ENCODE measurements at places on chromosomes 13 and 19.
A peak's percentile ranks its signal among the peaks of the same experiment; 100 is the strongest.

DNA sequence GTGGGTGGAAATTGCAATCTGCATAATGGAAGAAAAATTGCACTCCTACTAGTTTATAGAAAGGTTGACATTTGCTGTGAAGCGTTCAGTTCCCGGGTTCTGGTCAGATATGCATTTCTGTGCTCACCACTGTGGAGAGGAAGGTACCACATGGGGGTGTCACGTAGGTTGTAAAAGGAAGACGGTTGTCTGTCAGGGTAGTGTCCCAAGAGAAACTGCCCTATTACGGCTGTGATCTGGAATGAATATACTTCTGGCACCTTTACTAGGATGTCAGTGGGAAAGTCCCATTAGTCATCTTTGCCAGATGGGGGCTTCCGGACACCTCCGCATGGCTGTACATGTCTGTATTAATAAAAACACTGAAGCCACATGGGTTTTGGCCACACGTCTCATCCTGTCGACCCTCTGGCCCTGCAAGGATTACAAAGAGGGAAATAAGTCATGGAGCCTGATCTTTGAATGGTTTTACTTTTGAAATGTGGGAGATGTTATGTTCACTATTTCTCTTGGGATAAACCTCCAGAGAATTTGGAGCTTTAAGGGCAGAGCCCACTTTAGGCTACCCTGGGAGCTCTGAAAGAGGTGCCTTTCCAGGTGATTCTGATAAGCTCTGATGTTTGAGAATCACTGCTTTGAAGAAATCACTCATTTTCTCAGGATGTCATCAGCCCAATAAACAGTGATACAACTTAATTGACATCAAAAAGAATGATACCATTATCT, 133.9 kb downstream of the AKAP11 start:
- peak; percentile 6 for DNase-seq

DNA sequence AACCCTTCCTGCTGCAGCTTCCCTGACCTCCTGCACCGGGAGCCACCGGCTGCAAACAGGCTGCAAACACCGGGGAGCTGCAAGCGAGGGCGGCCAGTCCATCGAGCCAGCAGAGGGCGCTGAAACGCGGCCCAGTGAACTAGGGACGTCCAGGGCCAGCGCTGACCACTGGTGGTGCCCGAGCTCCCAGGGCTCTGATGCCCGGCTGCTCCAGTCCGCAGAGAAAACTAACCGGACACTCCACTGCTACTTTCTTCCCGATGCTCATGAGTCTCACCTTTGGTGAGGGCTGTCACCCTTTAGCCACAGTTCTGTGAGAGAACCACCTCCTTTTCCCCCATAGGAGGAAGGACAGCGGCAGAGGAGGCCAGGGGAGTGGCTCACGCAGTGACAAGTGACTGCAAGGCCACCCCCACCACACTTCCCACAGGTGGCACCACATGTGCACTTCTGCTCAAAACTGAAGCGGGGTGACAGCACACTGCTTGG, 82.8 kb upstream of the MTIF3 start:
- DNase-seq: peak; percentile 85

- DNase-seq: peak; percentile 32
These were observed 630 bp downstream of the RAP2A start for GRCh38 chr13:97434397-97435201.

DNA sequence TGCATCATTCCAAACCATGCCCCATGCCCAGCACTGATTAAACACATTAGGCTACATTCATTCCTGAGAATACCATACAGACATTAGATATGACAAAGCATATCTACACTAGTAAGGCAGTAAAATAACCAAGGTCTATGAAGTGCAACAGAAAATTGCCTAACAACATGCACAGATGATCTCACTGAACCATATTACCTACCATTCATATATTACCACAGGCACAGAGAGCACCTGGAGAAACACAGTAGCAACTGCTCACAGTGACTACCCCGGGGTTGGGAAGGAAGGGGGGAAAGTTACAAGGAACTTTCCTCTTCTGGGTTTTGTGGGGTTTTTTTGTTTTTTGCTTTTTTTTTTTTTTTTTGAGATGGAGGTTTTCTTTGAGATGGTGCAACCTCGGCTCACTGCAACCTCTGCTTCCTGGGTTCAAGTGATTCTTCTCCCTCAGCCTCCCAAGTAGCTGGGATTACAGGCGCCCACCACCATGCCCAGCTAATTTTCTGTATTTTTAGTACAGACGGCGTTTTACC, 669.6 kb downstream of the UQCRFS1 start:
- no peak for DNase-seq

- no peak for DNase-seq
These were observed 15.5 kb upstream of the SIGLEC11 start for GRCh38 chr19:49976496-49976895.

DNA sequence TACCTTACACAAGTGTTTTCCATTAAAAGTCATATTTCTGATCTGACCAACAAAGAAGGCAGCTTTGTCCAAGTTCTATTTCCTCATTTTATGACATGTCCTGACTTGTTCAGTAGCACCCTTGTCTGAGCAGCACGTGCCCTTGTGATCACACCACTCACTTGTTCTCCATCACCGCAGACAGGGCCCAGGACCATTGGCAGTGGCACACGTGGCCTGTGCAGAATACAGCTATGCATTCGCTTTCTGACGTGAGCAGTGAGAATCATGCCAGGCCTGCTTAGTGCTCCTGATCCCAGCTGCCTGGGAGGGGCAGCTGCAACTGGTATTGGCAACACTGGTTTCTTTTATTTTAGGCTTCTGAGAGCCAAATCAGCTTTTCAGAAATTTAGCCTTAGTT, 134.2 kb downstream of the FRY start:
- DNase-seq: no peak

DNA sequence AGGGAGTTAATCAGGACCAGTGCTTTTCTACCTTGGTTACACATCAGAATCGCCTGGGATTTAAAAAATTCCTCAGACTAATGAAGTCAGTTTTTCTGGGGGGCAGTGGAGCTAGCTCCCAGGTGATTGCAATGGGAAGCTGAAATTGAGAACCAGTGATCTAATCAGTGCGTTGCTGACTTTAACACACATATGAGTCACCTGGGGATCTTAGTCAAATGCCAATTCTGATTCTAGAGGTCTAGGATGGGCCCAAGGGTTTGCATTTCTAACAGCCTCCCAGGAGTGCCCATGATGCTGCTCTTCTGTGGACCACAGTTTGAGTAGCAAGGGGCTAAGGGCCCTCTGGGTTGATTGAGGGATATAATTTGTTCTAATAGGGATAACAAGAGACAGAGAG, 54.5 kb downstream of the KL start:
- peak; percentile 29 for DNase-seq

DNA sequence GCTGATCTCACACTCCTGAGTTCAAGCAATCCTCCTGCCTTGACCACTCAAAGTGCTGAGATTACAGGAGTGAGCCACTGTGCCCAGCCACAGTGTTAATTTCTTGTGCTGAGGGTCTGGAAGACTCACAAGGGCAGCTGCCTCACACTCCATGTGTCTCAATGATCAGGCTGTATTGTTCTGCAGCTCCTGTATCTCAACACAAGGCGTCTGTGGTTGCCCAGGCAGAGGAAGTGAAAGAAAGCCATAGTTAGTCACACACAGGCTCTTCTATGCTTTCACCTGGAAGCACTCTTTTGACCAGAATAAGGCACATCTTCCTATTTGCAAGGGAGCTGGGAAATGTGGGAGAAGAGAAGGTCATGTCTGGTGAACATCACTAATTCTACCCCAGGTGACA, 107.3 kb upstream of the ZNF507 start:
- DNase-seq: no peak

DNA sequence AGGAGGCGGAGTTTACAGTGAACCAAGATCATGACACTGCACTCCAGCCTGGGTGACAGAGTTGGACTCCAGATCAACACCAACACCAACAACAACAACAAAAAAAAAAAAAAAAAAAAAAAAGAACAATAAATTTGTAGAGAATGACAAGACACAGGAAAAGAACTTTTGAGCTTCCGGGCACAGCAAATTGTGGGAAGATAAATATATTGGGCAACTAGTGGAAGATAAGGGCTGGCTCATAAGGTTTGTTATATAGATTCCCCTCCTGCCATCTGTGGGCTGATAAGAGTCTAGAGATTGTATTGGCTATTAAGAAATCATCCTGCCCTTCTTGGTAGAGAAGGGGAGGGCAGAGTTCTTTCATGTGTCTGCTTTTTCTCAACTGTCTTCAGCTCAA, 33.1 kb upstream of the CYP2S1 start:
- no peak for DNase-seq

DNA sequence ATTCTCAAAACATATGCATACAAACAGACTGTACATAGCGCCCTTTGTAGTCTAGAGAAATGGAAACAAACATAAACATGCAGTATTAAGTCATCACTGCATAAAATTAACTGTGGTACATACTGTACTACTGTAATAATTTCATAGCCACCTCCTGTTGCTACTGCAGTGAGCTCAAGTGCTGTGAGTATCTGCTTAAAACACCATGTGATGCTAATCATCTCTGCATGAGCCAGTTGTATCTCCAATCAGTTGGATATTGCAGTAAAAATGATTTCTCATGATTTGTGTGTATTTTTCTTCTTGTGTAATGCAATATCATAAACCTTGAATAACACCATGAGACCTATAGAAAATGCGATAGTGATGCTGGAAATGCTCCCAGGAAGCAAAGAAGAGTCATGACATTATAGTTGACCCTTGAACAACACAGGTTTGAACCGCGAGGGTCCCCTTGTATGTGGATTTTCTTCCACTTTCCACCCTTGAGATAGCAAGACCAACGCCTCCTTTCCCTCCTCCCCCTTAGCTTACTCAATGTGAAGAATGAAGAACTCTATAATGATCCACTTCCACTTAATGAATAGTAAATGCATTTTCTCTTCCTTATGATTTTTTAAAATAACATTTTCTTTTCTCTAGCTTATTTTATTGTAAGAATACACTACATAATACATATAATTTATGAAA, 4.1 kb downstream of the TNFSF13B start:
- DNase-seq: no peak

GRCh38 chr13:33003458-33004019, 12.7 kb upstream of the KL start:
- DNase-seq: no peak

DNA sequence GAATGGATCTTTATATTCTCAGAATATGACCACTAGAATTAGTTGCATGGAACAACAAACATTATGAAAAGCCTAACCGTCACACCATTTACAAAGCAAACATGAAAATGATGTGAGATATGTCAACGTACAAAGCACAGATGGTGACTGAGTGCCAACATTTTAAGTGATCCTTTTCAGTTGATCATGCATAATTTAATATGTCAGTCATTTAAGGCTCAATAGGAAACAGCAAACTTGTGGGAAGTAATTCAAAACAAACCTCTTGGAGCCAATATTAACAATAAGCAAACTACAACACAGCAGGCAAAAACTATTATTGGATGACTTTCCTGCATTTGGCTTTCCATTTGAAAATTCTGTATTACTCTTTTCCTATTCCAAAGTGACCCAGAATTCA, 277.6 kb downstream of the SLITRK6 start:
- no peak for DNase-seq

GRCh38 chr19:33997690-33998089, 174.6 kb upstream of the LSM14A start:
- DNase-seq: no peak

GRCh38 chr19:45442778-45443461, 19.2 kb upstream of the ERCC1 start:
- peak; percentile 48 for DNase-seq

DNA sequence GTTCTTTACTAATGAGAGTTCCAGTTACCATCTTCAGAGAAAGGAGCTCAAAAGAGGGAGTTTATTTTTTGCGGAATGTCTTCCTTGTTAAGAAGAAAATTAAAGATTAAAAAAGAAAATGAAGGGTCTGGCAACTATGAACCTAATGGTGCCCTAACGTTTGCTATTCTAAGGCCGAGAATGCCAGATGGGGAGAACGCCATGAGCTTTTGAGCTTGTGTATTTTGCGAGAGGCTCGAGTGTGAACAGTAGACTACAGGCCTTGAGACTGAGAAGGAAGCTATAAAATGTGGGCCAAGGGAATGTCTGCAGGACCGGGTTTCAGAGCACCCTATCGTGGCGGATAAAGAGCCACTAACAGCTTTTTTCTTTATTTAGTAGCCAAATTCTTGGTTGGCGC, 6.7 kb downstream of the FGF14 start:
- DNase-seq: no peak

- peak; percentile 25 for DNase-seq
These were observed 12.0 kb downstream of the KHSRP start for GRCh38 chr19:6412447-6413091.

GRCh38 chr13:85503797-85504196, 295.4 kb downstream of the SLITRK6 start:
- peak; percentile 5 for DNase-seq

DNA sequence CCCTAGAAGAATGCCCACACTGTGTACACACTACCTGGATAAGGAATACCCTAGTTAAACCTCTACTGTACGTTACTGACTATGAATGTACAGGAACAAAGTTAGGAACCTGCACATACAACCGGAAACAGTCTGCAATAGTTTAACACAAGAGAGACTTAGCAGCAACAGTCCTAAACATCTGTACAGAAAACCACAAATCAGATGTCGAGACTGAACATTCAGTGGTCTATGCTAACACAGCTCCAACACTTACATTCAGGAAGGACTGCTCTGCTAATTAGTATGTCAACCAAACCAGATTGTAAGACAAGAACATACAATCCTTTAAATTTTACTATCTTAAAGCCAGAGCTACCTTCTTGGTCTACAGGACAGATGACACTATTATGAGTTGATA, 104.9 kb downstream of the ZNF429 start:
- DNase-seq: no peak

DNA sequence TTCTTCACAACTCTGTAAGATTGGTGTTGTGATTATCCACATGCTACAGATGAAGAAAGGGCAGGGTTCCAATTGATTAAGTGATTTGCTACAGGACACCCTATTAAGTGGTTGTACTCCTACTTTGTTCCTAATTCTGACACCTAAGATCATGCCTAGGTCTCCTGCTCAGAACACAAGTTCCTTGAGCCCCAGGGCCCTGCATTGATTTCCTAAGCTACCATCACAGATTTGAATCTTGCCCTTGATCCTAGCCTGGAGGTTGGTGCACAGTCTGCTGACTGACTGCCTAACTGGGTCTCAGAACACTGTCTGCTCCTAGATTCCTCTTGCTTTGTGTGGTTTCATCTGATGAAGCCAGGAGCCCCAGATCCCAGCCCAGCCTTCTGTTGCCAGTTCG, 19.6 kb upstream of the WDFY2 start:
- no peak for DNase-seq

GRCh38 chr19:58385313-58385890, 1.7 kb upstream of the RPS5 start:
- DNase-seq: no peak

- peak; percentile 2 for DNase-seq
These were observed 219.8 kb downstream of the MZT1 start for GRCh38 chr13:72507416-72508199.

DNA sequence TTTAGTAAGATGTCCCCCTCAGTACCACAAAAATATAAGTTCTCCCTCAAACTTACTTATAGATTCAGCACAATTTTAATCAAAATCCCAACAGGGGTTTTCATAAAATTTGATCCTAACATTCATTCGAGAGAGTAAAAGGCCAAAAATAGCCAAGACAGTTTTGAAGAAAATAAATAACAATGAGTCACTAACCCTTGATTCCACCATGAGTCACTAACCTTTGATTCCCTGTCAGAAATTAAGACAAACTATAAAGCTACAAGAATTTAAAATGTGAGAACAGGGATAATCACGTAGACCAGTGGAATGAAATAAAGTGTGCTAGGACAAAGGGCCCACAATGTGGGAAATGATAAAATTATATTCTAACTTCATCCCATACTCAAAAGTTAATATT, 320.3 kb downstream of the SUCLA2 start:
- DNase-seq: peak; percentile 26
